ENCODE measurements at places on chromosomes 13 and 19. TPM values are rescaled to one million over a fixed set of nuclear protein-coding genes. Genes with fewer than 3 reads are reported as not detected.

CRB3 gene
- not detected for total RNA-seq

LATS2 gene
- 3.1 TPM for total RNA-seq

ZNF432 gene
- 16.0 TPM for total RNA-seq

CYP4F2 gene
- total RNA-seq: not detected

ERICH4 gene
- total RNA-seq: not detected

ZNF728 gene
- not detected for total RNA-seq

ZNF555 gene
- total RNA-seq: 1.9 TPM

DAND5 gene
- total RNA-seq: 0.21 TPM

ZNF160 gene
- 42.2 TPM for total RNA-seq

ARGLU1 gene
- total RNA-seq: 86.6 TPM

IFNL1 gene
- total RNA-seq: 0.29 TPM

CD22 gene
- 0.63 TPM for total RNA-seq

SIGLEC9 gene
- total RNA-seq: 0.58 TPM

SPACA4 gene
- total RNA-seq: not detected

PABPC3 gene
- 0.79 TPM for total RNA-seq

RNF225 gene
- 0.84 TPM for total RNA-seq
